ENCODE measurements at places on chromosomes 2 and 18.

DNA sequence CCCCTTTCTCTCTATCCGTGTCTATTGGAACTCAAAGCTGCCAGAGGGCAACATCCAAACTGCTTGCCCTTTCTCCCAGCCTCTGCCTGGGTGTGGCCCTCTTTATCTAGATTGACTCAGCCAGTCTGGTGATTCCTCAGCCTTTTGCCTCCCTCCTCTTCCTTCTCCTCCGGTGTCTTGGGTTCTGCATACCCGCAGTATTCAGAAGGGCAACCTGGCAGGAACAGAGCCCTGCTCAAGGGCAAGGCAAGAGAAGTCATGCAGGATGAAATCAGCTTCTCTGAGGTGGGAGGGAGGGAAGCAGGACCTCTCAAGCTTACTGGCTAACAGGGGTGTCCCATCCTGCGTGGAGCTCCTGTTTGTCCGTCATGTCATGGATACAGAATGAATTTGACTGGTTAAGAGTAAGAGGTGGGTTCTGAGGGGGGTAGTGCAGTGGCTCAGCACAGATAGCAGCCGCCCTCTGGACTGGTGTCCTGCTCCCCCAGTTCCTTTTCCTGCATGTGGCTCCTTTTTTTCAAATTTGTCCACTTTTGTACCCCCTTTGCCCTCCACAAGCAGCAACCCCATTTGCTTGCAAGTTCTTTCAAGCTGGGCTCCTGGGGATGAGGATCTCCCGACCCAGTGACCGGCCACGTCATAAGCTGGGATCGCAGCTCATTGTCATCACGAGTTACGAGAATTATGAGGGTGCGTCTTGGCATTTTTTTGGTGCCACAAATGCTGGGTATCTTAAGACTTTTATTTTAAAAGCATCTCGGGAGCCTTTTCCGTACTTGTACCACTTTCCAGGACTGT, 154.1 kb downstream of the FHOD3 start:
- no peak for DNase-seq

DNA sequence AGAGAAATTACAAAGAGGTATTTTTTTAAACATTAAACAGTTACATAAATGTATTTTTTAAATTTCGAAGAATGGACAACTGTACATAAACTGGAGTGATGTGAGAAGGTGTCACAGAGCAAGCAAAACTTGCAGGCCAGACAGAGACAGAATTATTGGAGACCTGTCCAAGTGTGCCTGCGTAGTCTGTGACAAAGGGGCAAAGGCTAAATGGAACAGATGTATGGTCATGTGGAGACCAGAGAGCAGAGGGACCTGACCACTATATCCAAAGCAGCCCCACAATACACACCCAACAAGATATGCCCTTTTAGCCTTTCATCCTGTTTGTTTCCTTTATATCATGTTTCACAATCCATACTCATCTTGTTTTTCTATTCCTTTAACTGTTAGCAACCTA, 225.3 kb upstream of the VWC2L start:
- DNase-seq: no peak

DNA sequence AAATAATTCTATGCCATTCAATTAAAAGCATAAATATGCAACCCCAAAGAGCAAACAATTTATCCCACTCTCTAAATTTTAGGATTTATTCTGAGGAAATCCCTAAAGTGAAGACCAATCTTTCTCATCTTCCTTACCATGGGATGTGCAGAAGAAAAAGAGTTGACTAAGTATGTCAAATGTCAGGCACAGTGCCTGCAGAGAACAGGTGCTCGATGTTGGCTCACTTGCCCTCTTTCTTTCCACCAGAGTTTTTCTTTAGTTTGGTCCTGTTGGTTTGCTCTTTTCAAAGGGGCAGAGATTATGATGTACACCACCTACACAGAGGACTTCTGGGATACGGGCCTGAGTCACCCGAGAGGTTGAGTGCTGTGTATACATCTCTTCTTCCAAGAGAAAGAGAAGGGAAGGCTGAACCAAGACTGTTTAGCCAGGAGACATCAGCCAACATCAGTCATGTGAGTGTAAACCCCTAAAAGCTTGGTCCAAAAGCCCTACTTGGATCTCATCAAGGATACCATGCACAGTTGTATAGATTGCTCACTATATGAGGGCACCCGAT, 51.7 kb downstream of the SUMO1 start:
- DNase-seq: no peak

GRCh38 chr2:162106146-162106551, 32.1 kb upstream of the DPP4 start:
- no peak for DNase-seq

GRCh38 chr18:58429442-58429841, 199.4 kb downstream of the ALPK2 start:
- DNase-seq: no peak

- DNase-seq: no peak
Measured at GRCh38 chr2:86241611-86242010, 42.4 kb downstream of the MRPL35 start.

DNA sequence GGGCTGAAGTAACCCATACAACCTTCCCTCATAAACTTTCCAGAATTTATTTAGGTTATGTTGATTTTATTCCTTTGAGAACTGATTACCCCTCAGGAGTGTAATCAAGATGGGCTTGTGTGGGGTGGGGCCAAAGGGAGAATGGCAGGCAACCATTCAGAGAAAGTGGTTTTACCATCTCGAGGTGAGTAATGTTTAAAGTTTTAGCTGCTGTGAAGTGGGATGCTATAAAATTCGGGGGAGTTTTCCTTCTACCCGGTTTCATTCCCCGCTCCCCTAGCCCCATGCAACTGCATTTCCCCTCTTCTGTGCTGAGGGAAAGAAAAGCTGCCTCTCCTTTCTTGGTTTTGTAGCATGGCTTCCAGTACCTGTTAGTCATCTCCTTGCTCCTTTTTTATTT, 34.7 kb downstream of the MAP4K4 start:
- no peak for DNase-seq

DNA sequence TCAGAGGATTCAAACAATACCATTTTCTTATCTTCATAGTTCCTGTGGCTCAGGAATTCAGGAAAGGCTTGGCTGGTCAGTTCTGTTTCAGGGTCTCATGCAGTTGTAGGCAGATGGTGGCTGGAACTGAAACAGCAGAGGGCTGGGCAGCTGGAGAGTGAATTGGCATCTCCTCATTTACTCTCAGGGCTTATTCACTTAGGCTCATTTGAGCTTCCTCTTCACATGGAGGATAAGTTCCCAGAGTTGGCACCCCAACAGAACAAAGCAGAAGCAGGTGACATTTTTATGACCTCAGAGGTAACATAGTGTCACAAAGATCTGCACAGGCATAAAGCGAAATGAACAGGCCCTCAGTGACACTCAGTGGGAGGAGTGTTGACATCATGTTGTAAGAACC, 66.1 kb downstream of the RBBP8 start:
- no peak for DNase-seq

DNA sequence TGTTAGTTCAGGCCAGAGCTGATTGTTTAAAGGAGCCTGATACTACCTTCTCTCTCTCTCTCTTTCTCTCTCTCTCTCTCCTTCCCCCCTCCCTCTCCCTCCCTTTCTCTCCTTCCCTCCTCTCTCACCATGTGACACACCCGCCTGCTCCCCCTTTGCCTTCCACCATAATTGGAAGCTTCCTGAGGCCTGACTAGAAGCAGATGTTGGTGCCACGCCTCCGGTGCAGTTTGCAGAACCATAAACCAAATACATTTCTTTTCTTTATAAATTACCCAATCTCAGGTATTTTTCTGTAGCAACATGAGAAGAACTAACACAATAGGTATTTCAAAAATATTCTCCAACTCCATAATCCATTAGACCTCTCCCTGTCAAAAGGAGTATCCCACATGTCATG, 62.4 kb downstream of the ANKRD62 start:
- no peak for DNase-seq

GRCh38 chr2:113209011-113209645, 35.4 kb downstream of the PSD4 start:
- no peak for DNase-seq

GRCh38 chr18:7568426-7568825, 1.3 kb downstream of the PTPRM start:
- no peak for DNase-seq

- DNase-seq: no peak
Measured at GRCh38 chr2:65754219-65754618, 321.8 kb upstream of the SPRED2 start.

GRCh38 chr2:176468457-176469113, 199.3 kb downstream of the MTX2 start:
- DNase-seq: no peak

DNA sequence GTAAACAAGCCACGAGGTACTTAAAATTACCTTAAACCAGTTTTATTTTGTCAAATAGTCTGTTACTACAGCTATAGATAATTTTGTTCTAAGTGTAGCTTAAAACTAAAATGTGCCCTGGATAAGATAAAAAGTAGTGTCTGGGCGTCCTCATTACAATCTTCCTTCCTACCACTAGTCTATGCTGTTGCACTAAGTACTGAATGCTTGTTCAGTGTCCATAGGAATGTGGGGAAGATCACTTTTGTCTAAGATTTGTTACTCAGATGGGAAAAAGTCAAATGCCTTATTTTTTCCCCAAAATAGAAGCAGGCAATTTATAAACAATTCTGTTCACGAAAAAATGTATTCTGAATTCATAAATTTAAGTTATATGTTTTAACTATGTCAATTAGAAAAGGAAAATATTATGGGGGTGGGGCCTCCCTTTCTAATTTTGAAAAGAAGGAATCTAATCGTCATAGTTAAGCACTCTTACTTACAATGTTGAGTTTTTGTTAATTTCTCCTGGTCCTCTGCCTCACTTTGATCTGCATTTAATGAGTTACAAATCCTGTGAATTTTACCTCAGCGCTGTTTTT, 140.4 kb upstream of the VRK2 start:
- no peak for DNase-seq

DNA sequence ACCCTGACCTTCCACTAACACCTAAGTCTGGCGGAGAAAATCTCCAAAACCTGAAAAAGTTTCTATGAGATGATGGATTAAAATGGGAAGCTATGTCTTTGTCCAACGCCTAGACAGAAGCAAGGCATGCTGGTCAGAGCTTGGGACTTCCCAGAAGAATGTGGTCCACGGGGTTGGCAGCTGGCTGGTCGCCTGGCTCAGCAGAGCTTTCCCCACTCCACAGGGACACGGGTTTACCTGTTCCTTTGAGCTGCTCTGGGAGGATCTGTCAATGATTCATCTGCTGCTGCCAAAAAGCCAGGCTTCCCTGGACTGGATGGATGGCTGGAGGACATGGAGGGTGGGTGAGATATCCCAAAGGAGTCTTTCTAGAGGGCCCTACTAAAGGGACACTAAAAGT, 10.8 kb downstream of the MBOAT2 start:
- DNase-seq: no peak

DNA sequence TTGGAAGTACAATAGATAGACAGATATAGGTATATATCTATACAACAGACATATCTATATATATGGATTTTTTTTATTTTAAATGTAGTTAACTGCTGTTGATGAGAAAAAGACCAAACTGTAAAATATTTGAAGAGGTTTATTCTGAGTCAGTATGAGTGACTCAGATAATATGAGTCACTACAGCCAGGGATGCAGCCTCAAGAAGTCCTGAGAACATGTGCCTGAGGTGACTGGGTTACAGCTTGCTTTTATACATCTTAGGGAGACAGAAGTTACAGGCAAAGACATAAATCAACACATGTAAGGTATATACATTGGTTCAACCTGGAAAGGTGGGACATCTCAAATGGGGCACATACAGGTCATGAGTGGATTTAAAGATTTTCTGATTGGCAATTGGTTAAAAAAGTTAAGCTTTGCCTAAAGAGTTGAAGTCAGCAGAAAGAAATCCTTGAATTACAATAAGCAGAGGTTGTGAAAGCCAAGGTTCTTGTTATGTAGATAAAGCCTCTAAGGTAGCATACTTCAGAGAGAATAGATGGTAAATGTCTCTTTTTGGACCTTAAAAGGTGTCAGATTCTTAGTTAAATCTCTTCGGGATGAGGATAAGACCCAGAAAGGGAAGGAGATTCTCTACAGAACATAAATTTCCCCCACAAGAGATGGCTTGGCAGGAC, 149.9 kb downstream of the RBM43 start:
- no peak for DNase-seq

DNA sequence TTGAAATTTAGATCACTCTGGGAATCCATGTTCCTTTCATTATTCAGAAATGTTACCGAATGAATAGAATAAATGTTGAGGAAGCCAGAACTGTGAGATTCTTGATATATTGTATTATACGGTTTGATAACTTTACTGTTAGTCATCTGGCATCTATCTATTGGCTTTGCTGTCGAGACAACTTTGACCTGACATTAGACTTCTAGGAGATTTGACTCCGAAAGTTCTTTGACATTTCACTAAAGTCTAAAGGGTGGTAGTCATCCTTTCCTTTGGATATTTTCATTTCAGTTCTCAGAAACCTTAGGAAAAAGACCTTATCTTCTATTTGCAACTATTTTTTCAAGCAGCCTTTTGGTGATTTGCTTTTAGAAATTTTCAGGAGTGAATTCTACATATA, 1.9 kb downstream of the BMPR2 start:
- no peak for DNase-seq

DNA sequence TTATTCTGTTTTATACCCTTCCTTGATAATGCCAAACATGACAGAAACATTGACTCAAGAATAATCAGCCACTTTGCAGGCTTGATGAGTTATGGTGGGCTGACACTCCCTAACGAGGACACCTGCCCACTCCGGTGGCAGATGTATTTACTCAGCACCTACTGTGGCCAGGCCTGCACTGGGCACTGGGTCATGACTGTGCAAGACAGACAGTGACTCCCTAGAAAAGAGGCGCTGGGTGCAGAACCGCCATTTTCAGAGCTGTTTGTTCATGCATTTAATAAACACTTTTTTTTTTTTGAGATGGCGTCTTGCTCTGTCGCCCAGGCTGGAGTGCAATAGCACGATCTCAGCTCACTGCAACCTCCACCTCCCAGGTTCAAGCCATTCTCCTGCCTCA, 32.5 kb downstream of the SNED1 start:
- no peak for DNase-seq

DNA sequence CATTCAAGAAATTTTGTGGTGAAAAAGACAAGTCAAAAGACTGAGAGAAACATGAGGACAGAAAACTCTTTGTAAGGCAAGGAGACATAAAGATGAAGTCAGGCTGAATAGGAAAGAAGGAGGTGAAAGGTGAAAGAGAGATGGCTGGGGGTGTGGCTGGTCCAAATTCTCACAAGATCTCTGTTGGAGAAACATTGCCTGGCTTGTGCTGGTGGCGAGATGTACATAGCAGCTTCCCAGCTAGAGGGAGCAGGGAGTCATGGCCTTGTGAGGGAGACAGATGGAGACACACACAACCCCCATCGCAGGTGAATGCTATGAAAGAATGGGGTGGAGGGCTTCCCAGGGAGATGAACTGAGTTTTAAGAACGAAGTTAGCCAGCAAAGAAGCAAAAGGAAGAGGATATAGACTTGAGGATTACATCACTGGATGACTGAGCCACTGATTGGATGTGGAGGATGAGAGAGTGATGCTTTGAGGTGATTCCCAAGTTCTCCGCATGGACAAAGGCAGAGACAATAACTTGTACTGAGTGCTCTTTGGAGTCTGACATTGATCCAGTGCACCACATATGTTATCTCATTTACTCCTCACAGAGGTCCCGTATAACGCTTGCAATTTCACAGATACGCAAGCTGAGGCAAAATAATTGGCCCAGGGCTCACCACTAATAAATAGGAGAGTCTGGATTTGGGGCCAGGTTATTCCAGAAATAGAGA, 3.7 kb upstream of the EMX1 start:
- no peak for DNase-seq

GRCh38 chr2:73373344-73373743, 12.3 kb upstream of the ALMS1 start:
- DNase-seq: no peak

Measured in activated gamma-delta T cell treated with anti-CD3 and anti-CD28 coated beads, Interleukin-2, amount 50 U/mL, for 16 hours (primary cell).